AG08396 (cell line): ENCODE measurements at places on chromosomes 13 and 19.

DNA sequence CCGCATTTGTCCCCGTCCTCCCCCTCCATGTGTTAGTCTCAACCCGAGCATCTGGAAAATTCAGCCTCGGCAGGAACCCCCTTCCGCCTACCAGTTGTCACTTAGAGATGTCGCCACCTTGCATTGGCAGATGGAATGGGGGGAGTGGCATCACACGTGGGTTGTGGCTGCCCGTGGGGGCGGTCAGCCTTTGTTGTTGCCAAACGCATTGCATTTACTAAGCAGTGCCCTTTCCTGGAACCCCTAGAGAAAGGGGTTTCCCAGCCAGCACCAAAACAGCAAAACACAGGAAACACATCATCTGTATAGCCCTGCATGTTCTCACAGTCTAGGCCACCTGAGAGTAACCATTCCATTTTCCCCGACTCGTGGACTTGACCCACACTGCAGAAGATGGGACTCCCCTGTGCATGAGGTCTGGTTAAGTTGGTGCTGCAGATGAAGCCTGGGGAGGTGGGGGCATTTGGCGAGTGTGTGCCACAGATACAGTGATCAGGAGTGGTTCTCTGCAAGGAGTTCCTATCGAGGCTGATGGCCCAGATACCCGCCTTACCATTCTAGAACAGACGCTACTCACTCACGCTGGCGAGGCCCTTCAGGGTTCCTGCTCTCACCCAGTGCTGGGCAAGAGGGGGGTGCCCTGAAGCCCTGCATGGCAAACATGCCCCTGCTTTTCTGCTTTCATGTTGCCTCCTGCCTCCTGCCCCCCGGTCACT lies 38.3 kb downstream of the TMED1 start:
- DNase-seq: no peak

- DNase-seq: no peak
These were observed 9.8 kb downstream of the TSHZ3 start for GRCh38 chr19:31339411-31339810.

DNA sequence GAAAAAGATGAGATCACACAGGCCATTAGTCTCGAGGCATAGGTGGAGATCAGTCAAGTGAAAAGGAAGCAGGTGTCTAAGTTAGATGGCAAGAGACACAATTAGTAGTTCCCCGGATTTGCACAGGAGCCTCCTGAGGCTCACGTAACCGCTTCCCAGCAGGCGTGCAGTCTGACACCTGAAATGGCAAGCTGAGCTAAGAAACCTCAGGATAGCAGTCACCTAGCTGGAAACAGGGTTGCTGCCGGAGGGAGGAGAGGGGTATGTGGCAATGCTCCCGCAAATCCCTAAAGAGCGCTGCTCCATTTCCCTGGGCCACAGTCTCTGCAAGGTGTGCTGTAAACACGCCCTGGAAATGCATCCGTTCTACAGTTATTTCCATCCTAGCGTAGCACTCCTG lies 1151.0 kb downstream of the DIAPH3 start:
- DNase-seq: no peak

- DNase-seq: peak; percentile 36
These were observed 96.8 kb downstream of the ATP8A2 start for GRCh38 chr13:25468325-25469168.

- no peak for DNase-seq
These were observed 138.2 kb downstream of the CRYL1 start for GRCh38 chr13:20387441-20387971.

DNA sequence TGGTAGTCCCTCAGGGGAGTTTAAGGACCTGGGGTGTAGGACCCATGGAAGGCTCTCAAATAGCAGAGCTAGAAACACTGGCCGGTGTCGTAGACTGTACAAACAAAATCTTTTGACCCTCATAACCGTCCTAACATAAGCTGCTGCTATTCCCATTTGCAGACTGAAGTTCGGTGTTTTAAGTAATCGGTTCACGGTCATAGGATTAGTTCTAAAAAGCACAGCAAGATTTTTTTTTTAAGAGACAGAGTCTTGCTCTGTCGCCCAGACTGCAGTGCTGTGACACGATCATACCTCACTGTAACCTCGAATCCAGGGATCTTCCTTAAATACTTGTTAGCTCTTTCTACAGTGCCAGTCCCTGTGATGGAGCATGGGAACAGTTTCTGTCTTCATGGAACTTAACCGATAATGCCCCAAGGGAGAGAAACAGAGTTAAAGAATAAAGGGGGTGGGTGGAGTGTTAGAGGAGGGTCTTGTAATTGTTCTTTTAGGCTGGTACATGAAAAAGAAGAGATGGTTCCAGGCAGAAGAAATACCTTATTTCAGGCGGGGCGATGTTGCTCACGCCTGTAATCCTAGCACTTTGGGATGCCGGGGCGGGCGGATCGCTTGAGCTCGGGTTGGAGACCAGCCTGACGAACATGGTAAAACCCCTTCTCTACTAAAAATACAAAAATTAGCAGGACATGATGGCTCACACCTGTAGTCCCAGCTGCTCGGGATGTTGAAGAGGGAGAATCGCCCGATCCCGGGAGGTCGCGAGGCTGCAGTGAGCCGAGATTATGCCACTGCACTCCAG lies 475 bp upstream of the ZC3H4 start:
- DNase-seq: no peak

DNA sequence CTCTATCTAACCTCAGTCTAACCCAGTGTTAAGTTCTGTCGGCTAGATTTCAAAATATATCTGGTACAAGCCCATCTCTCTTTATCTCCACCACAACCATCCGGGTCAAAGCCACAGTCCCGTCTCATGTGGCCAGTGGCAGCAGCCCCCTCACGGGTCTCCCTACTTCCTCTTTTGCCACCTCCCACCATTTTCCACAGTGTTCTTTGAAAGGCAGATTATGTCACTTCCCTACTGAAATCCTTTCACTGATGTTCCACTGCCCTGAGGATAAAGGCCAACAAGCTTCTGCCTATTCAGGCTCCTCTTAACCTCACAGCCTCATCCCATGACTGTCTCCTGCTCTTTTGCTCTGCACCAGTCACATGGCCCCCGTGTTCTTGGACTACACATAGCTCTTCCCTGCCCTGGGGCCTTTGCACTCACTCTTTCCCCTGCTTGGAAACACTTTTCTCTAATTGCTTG lies 117.2 kb downstream of the UBL3 start:
- DNase-seq: no peak

GRCh38 chr19:3095441-3096191 lies 1.5 kb downstream of the GNA11 start:
- no peak for DNase-seq

DNA sequence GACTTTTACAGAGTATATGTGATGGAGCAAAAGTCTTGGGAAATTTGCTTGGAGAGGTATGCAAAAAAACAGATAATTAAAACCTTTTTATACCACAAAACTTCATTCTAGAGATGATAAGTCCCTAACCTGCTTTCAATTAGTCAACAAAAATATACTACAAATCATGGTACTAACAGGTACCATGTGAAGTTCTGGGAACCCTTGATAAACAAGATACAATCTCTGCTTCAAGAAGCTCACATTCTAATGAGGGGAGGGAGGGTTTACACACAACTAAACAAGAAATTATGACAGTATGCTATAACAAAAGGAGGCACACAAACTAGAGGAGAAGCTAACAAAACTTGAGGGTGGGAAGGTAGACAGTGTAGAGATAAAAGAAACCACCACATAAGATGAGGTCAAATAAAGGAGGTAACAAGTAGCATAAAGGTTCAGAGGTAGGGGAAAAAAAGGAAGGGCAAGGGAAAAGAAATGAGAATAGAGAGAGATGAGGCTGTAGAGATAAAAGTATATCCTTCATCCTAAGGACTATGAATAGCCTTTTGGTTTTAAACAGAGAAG lies 91.4 kb downstream of the MYCBP2 start:
- DNase-seq: no peak

- DNase-seq: peak; percentile 25
These were observed 694 bp downstream of the CLN5 start for GRCh38 chr13:76992548-76993001.

DNA sequence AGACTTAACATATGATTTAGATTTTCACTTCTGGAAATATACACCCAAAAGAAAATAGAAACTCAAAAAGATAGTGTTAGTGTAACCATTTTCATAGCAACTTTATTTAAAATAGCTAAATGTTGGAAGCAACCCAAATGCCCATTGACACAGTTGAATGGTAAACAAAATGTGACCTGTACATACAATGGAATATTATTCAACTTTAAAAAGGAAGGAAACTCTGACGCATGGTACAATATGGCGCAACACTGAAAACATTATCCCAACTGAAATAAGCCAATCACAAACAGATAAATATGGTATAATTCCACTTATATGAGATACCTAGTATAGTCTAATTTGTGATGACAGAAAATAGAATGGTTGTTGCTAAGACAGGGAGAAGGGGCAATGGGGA lies 1456.1 kb upstream of the MIR17HG start:
- DNase-seq: no peak

- no peak for DNase-seq
These were observed 101.9 kb upstream of the AKAP11 start for GRCh38 chr13:42170029-42170428.

DNA sequence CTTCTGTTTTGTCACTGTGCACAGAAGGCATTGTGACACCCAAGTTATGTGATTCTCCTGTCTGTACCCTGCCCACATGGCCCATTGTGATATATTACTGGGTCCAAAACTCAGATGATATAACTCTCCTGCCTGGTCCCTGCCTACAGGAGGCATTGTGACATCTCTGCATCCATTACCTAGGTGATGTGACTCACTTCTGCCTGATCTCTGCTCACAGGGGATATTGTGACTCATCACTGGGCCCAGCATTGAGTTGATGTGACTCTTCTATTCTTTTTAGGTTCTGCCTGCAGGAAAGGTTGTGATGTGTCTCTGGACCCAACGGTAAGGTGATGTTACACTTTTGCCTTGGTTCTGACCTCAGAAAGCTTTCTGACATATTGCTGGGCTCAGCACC lies 67.9 kb upstream of the ZNF724 start:
- no peak for DNase-seq

DNA sequence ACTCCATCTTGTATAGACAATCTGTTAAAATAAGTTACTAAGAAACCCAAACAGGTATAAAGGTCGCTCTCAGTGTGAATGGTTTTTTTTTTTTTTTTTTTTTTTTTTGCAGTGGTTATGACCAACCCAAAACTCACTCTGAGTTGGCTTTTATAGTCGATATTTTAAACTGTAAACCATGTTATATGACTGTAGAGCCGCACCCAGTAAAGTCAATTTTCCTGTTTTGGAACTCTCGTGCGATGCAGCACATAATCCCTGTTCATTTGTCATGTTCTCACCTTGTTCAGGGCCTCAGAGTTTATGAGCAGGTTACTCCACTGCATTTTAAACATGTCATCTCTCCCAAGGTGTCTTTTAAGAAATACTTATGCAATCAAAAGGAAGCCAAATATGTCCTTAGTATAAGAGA lies 112.5 kb downstream of the KLF5 start:
- no peak for DNase-seq
